ENCODE measurements at places on chromosomes 12 and 14.

DNA sequence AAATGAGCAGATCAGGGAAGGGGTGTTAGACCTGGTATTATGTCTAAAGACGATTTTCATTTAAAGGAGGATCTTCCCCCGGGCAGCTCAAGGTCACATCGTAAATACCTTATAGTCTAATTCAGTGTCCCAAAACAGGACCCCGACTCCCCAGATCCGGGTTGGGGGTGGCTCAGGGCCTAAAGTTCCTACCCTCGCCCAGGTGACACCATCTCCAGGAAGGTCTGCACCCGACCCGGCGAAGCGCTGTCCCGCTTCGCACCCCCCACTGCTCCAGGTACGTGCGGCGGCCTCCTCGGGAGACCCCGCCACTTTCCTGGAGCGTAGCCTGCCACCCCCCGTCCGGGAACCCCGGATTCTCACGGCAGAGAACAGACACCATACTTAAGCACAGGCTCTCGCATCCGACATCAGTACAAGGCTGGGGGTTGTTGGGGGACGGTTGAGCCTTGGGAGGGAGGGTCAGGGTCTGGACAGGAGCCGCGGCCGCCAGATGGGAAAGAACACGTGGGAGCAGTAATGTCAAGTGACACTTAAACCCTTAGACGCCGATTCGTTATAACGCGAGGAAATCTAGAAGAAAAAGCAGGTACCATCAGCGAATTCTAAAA, 556 bp downstream of the TIMM9 start:
- H3K4me3 ChIP-seq = peak overlapping the region; percentile 87
- DNase-seq = peak; percentile 51
- H3K27ac ChIP-seq = peak overlapping the region; percentile 96

DNA sequence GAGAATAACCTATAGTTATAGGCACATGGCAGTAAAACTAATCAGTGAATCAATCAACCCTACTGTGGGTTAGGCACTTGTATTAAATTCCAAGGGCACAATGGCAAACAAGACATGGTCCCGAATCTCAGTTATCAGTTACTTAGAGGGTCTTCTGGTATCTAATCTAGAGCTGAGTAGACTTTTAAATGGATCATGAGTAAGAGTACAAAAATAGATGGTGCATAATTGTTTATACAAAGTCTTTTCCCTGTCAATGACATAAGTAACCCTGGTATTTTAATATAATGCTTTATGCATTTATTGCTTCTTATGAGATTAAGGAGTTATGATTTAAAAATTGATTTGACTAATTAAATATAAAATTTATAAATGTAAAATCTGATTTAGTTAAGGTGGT, 23.0 kb upstream of the KCNJ8 start:
- no peaks in the 10 kb centered on the region for H3K4me1 ChIP-seq
- H3K36me3 ChIP-seq = no peaks in the 10 kb centered on the region

DNA sequence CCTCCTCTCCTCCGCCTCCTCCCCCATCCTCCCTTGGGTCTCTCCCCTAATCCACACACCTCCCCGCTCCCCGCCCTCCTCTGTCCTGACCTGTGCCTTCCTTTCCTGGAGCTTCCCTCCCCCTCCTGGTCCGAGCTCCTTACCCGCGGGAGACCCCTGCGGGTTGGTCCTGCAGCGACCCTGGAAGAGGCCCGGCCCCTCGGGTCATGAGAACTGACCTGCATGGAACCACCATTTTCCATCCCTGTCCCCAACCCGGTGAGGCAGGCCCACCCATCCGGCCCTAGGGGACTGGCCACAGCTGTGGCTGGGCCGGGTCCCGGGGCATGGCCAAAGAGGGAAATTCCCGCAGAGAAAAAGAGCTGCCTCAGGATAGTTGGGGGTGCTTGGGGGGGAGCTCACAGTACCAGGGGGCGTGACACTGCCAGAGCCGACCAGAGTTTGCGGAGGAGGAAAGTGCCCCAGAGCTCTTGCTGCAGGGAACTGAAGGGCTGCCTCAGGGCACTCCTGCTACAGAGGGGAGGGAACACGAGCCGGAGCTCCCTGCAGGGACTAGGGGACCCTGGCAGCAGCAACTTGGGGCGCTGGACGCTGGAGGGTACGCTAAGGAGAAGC, 613 bp downstream of the ARHGEF40 start:
- H3K36me3 ChIP-seq = no peaks in the 10 kb centered on the region
- no peak overlapping the region for H3K27ac ChIP-seq
- H3K4me3 ChIP-seq = peak overlapping the region; percentile 30

DNA sequence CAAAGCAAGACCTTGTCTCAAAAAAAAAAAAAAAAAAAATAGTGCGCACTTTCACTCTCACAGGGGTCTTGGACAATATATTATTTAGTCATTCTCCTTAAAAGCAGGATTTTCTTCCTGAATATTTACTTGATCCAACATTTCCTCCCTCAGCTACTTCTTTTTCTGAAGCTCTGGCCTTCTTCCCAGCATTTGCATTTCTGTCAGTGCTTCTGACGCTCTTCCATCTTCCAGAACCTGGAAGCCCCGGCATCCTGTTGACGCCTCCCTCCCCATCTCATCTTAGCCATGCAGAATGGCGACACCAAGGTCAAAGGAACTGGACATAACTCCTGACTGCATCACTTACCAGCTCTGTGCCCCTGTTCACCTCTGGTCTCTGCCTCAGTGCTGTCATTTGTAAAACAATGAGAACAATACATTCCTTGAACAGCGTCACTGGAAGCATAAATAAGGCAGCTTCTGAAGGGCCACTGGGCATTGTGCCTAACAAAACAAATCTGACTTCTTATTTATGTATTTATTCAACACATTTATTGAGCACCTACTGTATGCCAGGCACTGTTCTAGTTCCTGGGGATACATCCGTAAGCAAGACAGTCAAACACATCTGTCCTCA, 90.9 kb upstream of the MDM1 start:
- no peak overlapping the region for H3K4me3 ChIP-seq
- no peak for DNase-seq
- peaks cover 46% of the 10 kb centered on the region for H3K4me1 ChIP-seq
- H3K27ac ChIP-seq = no peak overlapping the region
- no peaks in the 10 kb centered on the region for H3K36me3 ChIP-seq
- H3K27me3 ChIP-seq = no peaks in the 10 kb centered on the region

GRCh38 chr12:111398530-111398929, 7.2 kb upstream of the SH2B3 start:
- no peaks in the 10 kb centered on the region for H3K27me3 ChIP-seq
- H3K36me3 ChIP-seq = no peaks in the 10 kb centered on the region
- no peak for DNase-seq
- H3K4me3 ChIP-seq = no peak overlapping the region
- peaks cover 27% of the 10 kb centered on the region for H3K4me1 ChIP-seq

DNA sequence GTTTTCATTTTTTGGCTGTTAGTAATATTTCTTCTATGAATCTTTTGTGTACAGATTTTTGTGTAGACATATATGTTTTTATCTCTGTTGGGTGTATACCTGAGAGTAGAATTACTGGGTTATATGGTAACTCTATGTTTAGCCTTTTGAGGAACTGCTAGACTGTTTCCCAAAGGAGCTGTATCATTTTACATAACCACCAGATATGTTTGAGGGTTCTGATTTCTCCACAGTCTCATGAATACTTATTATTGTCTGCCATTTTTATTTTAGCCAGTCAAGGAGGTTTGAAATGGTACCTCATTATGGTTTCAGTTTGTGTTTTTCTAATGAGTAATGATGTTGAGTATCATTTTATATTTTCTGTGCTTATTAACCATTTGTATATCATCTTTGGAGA, 1.9 kb downstream of the PCNX4 start:
- no peak overlapping the region for H3K27ac ChIP-seq
- peaks cover 19% of the 10 kb centered on the region for H3K4me1 ChIP-seq
- H3K27me3 ChIP-seq = no peaks in the 10 kb centered on the region
- H3K36me3 ChIP-seq = peaks cover 12% of the 10 kb centered on the region
- DNase-seq = no peak

- no peak for DNase-seq
- H3K4me1 ChIP-seq = no peaks in the 10 kb centered on the region
- H3K27ac ChIP-seq = no peak overlapping the region
- H3K27me3 ChIP-seq = no peaks in the 10 kb centered on the region
- no peaks in the 10 kb centered on the region for H3K36me3 ChIP-seq
Observed at GRCh38 chr12:93989949-93990348, 158.4 kb upstream of the PLXNC1 start.

DNA sequence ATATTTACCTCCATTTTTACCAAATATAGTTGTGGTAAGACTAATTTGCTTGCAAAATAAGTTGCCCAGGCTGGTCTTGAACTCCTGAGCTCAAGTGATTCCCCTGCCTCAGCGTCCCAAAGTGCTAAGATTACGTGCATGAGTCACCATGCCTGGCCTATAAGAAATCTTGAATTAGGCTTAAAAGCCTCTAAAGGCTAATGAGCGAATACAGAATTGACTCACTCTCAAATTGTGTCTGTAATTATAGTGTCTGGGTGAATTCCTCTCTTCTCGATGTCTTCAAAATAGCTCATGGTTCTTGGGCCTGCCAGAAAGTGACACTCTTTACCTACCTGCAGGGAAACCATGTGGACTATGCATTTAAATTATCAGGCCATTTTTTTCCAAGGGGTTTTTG, 403.5 kb downstream of the SLC16A7 start:
- no peak overlapping the region for H3K27ac ChIP-seq
- H3K36me3 ChIP-seq = no peaks in the 10 kb centered on the region
- no peaks in the 10 kb centered on the region for H3K27me3 ChIP-seq
- no peak overlapping the region for H3K4me3 ChIP-seq

GRCh38 chr14:55451398-55451797, 11.0 kb upstream of the TBPL2 start:
- no peak overlapping the region for H3K4me3 ChIP-seq
- H3K4me1 ChIP-seq = no peaks in the 10 kb centered on the region
- no peak for DNase-seq

GRCh38 chr12:6833189-6833890, 5.1 kb downstream of the P3H3 start:
- H3K4me1 ChIP-seq = peaks cover 17% of the 10 kb centered on the region
- no peaks in the 10 kb centered on the region for H3K36me3 ChIP-seq
- DNase-seq = no peak
- H3K4me3 ChIP-seq = no peak overlapping the region
- H3K27me3 ChIP-seq = peaks cover 12% of the 10 kb centered on the region

DNA sequence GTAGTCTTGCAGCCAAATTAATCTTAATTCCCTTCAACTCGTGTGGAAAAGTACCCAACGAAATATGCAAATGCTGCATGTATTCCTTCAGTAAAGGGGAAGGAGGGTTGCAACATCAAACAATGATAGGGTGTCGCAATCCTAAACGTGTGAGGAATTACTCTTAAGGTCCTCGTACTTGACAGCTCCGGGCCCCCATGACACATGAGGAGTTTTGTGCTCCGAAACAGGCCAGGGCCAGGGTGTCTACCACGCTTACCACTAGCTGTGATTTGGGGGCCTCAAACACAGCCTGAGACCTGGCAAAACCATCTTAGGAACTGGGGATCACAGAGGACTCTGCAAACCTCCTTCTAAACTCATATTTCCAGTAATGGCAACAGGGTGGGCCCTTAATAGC, 20.4 kb downstream of the FOS start:
- H3K4me1 ChIP-seq = peaks cover 35% of the 10 kb centered on the region
- H3K27me3 ChIP-seq = no peaks in the 10 kb centered on the region
- DNase-seq = no peak
- no peak overlapping the region for H3K4me3 ChIP-seq
- H3K36me3 ChIP-seq = no peaks in the 10 kb centered on the region

DNA sequence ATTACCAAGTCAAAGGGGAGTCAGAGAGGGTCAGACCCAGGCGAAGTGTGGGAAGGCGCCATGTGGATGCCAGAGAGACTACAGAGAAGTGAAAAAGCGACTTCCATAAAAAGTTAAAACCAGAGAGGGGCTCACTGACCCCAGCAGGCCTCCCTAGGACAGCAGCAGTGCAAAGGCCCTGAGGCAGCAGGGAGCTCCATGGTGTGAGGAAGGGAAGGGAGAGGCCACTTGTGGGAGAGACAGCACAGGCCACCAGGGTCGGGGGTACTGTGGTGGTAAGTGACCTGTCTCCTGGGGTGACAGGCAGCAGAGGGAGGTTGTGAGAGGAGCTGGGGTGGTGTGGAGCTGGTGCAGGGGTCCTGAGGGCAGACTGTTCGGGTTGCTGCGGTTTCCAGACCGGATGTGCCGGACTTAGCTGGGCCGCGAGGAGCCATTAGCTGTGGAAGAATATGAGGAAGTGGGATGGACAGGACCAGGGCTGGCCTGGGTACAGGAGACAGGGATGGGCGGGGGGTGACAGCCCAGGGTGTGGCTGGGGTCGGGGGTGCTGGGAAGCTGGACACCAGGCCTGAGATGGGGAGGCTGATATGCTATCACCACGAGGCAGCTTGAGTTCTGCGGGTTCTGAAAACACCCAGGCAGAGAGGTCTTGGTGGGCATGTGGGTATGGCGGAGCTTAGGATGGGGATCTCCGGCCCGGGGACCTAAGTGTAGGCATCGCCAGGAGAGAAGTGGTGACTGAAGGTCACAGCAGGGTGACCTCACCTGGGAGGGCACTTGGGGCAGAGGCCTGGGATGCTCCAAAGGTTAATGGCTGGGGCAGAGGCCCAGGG, 22.7 kb downstream of the SETD1B start:
- no peaks in the 10 kb centered on the region for H3K4me1 ChIP-seq
- H3K27ac ChIP-seq = no peak overlapping the region
- H3K4me3 ChIP-seq = no peak overlapping the region
- peaks cover 71% of the 10 kb centered on the region for H3K36me3 ChIP-seq

- no peaks in the 10 kb centered on the region for H3K4me1 ChIP-seq
- no peak overlapping the region for H3K4me3 ChIP-seq
- H3K36me3 ChIP-seq = no peaks in the 10 kb centered on the region
- H3K27ac ChIP-seq = no peak overlapping the region
Observed at GRCh38 chr14:79947440-79948054, 263.8 kb downstream of the DIO2 start.

- no peak for DNase-seq
- H3K4me1 ChIP-seq = peaks cover 49% of the 10 kb centered on the region
- H3K27me3 ChIP-seq = no peaks in the 10 kb centered on the region
- H3K27ac ChIP-seq = no peak overlapping the region
Observed at GRCh38 chr14:100402631-100403030, 79.5 kb downstream of the SLC25A47 start.

Data from natural killer cell (primary cell).